Activated CD4-positive, alpha-beta T cell treated with anti-CD3 and anti-CD28 coated beads, Interleukin-2, amount 10 ng/mL, durations not matched to agents 24 days and 14 days (primary cell): ENCODE measurements at places on chromosomes 13 and 19. TPM values are rescaled to one million over a fixed set of nuclear protein-coding genes. Genes with fewer than 3 reads are reported as not detected.

DNA sequence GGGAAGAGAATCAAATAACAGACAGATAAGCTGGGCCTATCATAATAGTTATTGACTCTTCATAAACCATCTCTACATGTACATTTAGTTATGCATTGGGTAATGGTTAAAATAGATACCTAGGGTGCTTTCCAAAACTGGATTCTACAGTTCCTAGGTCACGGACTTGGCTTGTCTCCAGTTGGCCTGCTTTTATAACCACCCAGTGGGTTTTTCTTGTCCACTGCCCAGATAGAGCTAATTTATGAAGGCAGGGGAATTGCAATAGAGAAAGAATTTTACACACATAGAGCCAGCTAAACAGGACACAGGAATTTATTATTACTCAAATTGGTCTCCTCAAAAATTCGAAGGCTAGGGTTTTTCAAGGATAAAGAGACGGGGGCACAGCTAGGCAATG, 97.3 kb downstream of the FAM216B start:
- no peak overlapping the region for H3K4me3 ChIP-seq
- no peak for DNase-seq
- H3K36me3 ChIP-seq, result peaks cover 2% of the 10 kb centered on the region
- peaks cover 18% of the 10 kb centered on the region for H3K27me3 ChIP-seq
- peaks cover 12% of the 10 kb centered on the region for H3K4me1 ChIP-seq

CD22 gene
- 3.4 and 4.1 TPM in 2 replicates for total RNA-seq

DNA sequence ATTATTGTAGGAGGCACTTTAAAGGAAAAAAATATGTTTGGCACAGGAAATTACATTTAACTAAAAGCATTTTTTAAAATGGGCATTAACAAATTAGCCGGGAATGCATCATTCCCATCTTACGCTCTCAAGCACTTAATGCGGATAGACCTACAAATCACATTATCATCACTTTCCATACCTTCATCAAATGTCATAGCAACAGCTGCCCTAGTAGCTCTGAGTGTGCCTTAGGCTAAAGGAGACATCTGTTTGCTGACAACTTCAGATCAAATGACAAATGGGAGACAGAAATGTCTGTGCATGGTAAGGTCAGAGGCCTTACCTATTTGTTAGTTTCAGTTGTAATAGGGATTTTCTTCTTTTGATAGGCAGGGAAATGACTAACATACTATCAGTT, 773.2 kb upstream of the SLC10A2 start:
- H3K4me1 ChIP-seq, result no peaks in the 10 kb centered on the region
- no peaks in the 10 kb centered on the region for H3K36me3 ChIP-seq
- no peak for DNase-seq
- H3K27ac ChIP-seq, result no peak overlapping the region
- no peaks in the 10 kb centered on the region for H3K27me3 ChIP-seq

DNA sequence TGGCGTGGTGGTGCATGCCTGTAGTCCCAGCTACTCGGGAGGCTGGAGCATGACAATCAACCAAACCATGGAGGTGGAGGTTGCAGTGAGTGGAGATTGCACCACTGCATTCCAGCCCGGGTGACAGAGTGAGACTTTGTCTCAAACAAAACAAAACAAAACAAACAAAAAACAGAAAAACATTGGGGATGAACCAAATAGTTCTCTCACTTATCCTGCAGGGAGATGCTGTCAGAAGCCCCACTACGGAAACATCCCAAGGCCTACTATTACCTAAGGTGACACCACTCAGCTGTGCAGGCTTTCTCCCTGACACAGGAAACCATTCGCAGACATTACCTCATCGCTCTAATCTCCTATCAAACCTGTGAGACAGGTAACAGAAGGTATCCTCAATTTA, 113.5 kb downstream of the FOXO1 start:
- peaks cover 5% of the 10 kb centered on the region for H3K4me1 ChIP-seq
- DNase-seq, result no peak
- no peaks in the 10 kb centered on the region for H3K27me3 ChIP-seq
- no peak overlapping the region for H3K27ac ChIP-seq
- H3K4me3 ChIP-seq, result no peak overlapping the region
- peaks cover 20% of the 10 kb centered on the region for H3K36me3 ChIP-seq

- H3K36me3 ChIP-seq, result no peaks in the 10 kb centered on the region
- peaks cover 3% of the 10 kb centered on the region for H3K4me1 ChIP-seq
- no peak overlapping the region for H3K4me3 ChIP-seq
- no peaks in the 10 kb centered on the region for H3K27me3 ChIP-seq
- DNase-seq, result no peak
- no peak overlapping the region for H3K27ac ChIP-seq
Measured at GRCh38 chr13:74550039-74550438, 415.8 kb upstream of the KLF12 start.

CAPN12 gene
- total RNA-seq, result 3.2 and 3.5 TPM in 2 replicates

- H3K27me3 ChIP-seq, result peaks cover 14% of the 10 kb centered on the region
- no peak for DNase-seq
- H3K4me1 ChIP-seq, result peaks cover 1% of the 10 kb centered on the region
- no peak overlapping the region for H3K4me3 ChIP-seq
Measured at GRCh38 chr19:53947624-53948023, 15.1 kb upstream of the CACNG8 start.

DACT3 gene
- 3.2 and 3.7 TPM in 2 replicates for total RNA-seq
